ENCODE measurements at places on chromosomes 16 and 17.

DNA sequence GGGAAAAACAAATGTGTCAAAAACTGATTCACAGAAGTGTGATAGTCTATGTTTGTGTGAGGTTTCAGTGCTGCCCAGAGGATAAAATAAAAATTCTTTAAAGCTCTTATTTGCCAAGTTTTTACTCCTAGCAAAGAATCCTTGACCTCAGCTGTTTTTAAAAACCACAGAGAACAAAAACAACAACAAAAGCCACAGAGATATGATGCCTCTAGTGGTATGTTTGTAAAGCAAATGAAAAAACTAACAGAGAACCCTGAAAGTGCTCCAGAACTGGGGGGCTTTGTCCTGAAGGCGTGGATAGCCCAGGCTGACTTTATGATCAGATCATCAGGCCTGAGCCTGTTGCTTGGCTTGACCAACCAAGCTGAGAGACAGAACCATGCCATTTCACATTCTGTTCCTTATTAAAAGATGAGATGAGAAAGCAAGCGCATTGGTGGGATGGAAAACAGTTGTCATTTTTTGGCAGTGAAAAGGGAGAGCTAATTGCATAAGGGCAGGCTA is 411.0 kb downstream of the CPPED1 start:
- H3K4me3 ChIP-seq: no peak overlapping the region
- no peaks in the 10 kb centered on the region for H3K27me3 ChIP-seq
- H3K36me3 ChIP-seq: no peaks in the 10 kb centered on the region
- peaks cover 8% of the 10 kb centered on the region for H3K4me1 ChIP-seq
- peak overlapping the region; percentile 59 for H3K27ac ChIP-seq

DNA sequence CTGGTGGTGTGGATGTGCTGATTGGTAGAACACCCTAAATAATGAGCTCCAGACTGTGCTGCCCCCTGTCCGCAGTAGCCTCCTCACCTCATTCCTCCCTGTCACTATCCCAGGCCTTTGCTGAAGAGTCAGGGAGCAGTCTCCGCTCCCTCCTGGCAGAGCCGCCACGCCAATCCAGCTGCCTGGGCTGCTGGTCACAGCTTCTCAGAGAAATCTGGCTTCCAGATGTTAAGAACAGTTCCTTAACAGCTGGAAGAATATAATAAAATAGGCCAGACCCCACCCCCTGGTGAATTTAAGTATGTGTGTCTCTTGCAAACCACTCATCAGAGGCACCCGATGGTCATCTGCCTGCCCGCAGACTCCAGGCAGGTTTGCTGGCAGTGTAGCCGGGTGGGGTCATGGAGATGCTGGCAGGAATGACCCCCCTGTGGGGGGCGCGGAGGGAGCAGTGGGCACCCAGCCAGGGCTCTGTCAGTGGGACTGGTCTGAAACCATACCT is 161.0 kb downstream of the CCDC182 start:
- no peaks in the 10 kb centered on the region for H3K27me3 ChIP-seq
- H3K4me3 ChIP-seq: no peak overlapping the region
- H3K4me1 ChIP-seq: peaks cover 17% of the 10 kb centered on the region
- DNase-seq: no peak
- no peak overlapping the region for H3K27ac ChIP-seq

DNA sequence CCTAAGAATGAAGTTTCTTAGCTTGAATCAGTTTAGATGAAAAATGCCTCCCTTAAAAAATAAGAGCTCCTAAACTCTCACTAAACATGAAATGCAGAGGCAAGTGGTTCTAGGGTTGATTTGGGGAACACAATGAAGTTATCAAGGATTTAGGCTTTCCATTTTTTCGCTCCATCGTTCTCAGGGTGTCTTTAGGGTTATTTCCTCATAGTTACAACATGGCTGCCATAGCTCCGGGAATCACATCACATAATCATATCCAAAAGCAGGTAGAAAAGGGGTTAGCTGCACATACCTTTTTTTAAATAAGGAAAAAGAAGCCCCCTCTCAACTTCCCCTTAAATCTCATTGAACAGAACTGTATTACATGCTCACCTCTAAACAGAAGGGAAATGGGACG is 21.4 kb downstream of the ZP2 start:
- peaks cover 25% of the 10 kb centered on the region for H3K27me3 ChIP-seq
- H3K36me3 ChIP-seq: no peaks in the 10 kb centered on the region
- H3K27ac ChIP-seq: no peak overlapping the region
- no peak for DNase-seq

- H3K36me3 ChIP-seq: peaks cover 16% of the 10 kb centered on the region
- no peak for DNase-seq
- H3K4me1 ChIP-seq: peaks cover 3% of the 10 kb centered on the region
- no peak overlapping the region for H3K27ac ChIP-seq
Measured at GRCh38 chr16:11181899-11182279, 74.1 kb downstream of the SOCS1 start.

DNA sequence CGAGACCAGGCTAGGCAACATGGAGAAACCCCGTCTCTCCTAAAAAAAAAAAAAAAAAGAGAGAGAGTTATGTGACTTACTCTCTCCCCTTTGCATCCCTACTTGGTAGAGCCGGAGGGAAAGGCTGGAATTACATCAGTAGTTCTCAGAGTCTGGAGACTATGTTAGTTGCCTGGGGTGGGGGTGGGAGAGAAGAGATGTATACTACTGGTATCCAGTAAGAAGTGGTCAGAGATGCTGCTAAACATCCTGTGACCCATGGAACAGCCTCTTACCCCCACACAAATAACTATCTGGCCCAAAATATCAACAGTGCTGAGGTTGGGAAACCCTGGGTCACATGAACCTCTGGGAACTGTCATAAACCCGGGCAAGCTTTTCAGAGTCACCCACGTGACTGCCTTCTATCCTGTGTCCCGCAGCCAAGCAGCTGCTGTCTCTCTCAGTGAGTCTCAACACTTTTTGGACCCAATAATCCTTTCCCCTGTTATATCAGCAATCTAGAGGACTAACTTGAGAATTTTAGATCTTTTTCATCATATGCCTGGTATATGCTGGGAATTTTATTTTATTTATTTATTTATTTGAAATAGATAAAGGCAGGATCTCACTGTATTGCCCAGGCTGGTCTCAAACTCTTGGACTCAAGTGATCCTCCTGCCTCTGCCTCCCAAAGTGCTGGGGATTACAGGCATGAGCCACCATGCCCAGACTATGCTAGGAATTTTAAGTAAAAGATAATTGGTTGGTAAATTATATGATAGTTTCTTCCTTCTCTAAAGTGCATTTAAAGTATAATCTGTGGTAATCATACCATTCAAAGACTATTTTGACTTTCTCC is 8.7 kb downstream of the EIF1 start:
- no peak overlapping the region for H3K4me3 ChIP-seq
- no peak for DNase-seq
- peaks cover 13% of the 10 kb centered on the region for H3K36me3 ChIP-seq
- H3K4me1 ChIP-seq: peaks cover 4% of the 10 kb centered on the region
- no peak overlapping the region for H3K27ac ChIP-seq
- peaks cover 3% of the 10 kb centered on the region for H3K27me3 ChIP-seq

Data from osteocyte (in vitro differentiated cells).